Umbilical cord (tissue), 2 donors: ENCODE measurements at places on chromosomes 12 and 14. TPM values are rescaled to one million over a fixed set of nuclear protein-coding genes. Genes with fewer than 3 reads are reported as not detected.

The LRCOL1 gene
- total RNA-seq = not detected

The INSM2 gene
- total RNA-seq = 1.7 TPM

The KRT80 gene
- total RNA-seq = not detected

The RAP1B gene
- total RNA-seq = 103 TPM

The GUCY2C gene
- 0.72 TPM for total RNA-seq

The TMCC3 gene
- total RNA-seq = 11.6 TPM

The PPP1R1A gene
- 2.9 TPM for total RNA-seq

The ACRBP gene
- 2.9 TPM for total RNA-seq

The ASCL1 gene
- not detected for total RNA-seq

The LALBA gene
- not detected for total RNA-seq

The NYNRIN gene
- 30.8 TPM for total RNA-seq

GRCh38 chr12:92051441-92051840, 94.2 kb downstream of the BTG1 start:
- DNase-seq = no peak

DNA sequence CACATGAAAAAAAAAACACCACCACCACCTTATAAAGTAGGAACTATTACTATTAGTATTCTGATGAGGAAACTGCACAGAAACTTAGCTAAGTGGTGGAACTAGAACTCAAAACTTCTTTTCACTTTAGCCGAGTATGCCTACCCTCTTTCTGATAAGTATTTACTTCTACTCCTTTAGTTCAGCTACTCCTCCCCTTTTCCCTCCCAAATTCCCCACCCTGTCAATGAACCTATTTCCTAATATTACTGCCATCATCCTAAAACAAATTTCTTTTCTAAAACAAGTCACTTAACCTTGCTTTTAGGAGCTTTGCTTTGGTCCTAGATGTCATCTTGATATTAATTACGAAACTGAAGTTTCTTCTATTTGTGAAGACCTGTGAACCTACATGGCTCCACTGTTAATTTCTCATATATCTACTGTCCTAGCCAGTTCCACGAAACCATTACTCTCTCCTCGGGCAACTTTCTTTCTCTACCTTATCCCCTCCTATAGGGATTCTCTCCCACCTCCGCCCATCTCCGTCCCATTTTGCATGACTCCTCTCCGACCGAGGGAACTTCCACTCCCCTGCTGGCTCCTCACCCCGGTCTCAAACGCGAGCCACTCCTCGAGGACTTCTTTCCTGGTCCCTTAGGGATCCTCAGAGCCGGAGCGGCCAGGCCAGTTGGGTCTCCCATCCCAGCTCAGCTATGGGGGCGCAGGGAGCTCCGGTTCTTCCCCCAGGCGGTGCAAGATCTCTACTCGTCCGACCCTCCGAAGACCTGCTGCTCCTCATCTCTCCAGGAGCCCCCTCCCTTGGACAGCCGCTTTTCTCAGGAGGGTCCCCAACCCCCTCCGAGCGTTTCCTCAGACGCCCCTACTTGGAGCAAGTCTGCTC, 1.1 kb downstream of the NUMB start:
- DNase-seq = peak; percentile 46

DNA sequence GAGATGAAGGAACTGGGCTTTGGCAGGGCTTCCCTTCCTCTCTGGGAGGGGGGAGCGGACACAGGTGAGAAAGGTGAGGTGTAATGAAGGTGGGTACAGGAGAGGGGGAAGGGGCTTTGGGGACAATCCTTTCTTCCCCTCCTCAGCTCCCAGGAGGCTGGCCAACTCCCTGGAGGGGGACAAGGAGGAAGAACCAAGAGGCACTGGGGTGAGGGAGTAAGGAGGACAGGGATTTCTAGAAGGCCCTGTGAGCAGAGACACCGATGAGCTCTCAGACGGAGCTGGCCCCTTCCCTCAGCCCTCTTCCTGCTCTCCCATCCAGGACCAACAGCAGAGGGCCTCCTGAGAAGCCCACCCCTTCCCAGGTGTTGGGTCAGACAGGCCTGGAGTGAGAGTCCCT, 53.4 kb downstream of the PLEKHG3 start:
- DNase-seq = no peak

GRCh38 chr12:71772735-71773134, 18.1 kb downstream of the RAB21 start:
- DNase-seq = no peak

- DNase-seq = no peak
Measured at GRCh38 chr14:22715186-22715812, 51.2 kb upstream of the OXA1L start.

GRCh38 chr14:53613404-53614253, 343.0 kb downstream of the BMP4 start:
- DNase-seq = no peak

DNA sequence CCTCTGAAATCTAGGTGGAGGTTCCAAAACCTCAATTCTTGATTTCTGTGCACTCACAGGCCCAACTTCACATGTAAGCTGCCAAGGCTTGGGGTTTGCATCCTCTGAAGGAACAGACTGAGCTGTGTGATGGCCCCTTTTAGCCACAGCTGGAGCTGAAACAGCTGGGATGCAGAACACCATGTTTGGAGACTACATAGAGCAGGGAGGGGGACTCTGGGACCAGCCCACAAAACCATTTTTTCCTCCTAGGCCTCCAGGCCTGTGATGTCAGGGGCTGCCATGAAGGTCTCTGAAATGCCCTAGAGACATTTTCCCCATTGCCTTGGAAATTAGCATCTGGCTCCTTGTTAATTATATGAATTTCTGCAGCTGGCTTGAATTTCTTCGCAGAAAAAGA, 1025.9 kb upstream of the NOVA1 start:
- DNase-seq = no peak

- DNase-seq = no peak
Measured at GRCh38 chr12:7118881-7119280, 9.8 kb downstream of the RBP5 start.

DNA sequence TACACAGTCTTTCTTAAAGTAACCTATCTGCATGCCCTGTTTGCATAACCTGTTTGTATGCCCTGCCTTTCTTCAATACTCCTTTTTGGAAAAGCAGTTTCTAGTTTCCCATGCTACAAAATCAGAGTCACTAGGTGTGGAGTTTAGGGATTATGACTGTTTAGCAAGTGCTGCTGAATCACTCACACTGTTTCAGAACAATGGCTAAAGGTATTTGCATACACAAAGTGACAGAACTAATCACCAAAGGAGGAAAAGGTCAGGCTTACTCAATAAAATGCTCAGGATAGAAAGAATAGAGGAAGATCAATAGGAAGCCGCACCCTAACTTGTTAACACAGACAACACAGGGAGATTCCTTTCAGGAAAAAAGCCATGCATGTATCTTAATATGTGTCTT, 19.4 kb downstream of the EGLN3 start:
- no peak for DNase-seq

DNA sequence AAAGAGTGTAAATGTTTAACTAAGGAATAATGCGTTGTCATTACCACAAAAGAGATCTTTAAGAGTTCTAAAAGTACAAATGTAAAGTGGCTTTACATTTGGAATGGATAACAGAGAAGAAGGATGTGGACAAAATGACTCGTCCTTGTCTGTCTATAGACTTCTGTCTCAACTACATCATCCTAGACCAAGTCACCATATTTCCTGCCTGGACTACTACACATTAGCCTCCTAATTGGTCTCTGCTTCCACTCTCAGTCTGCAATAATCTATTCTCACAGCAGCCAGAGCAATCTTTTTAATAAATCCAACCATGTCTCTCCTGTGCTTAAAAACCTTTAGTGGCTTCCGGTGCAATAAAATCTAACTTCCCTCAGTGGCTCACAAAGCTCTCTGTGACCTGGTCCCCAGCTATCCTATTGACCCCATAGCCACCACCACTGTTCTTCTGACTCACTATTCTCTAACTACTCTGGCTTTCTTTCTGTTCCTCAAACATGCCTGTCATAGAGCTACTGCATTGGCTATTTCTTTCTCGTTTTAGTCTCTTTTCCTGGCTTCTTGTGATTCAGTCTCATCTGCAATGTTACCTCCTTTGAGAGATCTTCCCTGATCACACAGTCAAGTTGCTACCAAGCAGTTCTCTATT, 91.1 kb downstream of the MYF5 start:
- no peak for DNase-seq

DNA sequence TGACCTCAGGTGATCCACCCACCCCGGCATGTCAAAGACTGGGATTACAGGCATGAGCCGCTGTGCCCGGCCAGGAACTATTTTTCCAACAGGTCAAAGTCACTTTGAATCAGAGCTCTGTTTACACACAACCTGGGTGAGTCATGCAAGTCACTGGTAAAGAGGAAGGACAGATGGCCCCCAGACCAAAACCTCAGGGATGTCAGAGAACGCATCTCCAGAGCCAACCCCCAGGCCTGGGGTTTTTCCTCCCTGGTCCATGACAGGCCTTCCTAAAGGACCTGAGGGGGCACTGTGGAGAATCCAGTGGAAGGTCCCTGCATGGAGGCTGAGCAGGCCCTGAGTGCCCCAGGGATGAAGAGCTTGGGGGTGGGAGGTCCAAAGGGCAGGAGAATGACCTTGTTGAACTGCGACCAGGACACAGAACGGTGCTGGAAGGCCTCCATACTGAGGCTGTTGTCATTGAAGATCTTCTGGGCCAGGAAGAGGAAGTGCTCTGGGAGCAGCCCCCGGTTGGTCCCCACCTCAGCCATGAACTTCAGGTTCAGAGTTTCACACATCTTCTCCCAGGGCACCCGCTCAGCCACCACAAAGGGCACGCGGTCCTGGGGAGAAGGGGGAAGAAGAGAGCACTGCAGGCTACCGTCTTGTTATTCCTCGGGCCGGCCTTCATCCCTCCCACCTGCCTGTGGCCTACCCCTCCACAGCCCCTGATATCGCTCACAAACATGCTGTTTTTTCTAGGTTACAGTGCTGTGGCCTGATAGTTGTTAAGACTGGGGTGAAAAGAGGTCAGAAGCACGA, 9.1 kb downstream of the STAT6 start:
- no peak for DNase-seq

- no peak for DNase-seq
Measured at GRCh38 chr12:76929499-76929898, 50.7 kb upstream of the CSRP2 start.

DNA sequence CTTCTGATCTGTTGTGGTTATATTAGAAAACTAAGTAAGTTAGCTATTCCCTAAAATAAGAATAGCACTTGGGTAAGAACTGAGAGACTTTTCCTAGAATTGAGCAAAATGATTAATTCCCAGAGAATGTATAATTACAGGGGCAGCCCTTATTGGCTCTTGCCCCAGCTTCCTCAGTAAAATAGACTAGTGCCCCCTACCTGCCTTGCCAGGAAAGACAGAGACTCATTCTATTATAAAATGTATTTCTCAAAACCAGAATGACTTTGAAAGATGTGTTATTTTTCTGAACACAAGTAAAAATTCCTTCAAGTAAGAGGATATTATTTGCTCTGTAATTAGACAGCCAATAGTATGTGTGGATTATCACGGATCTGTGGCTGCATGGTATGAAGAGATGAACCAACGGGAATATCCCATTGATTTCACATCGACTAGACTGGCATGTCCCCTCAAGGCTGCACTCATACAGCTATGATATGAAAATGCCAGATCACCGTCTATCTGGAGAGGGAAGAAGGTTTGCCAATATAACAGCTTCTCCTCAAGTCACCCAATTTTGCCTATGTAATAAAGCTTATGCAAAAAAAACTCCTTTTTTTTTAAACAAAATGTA, 7.4 kb upstream of the GLRX5 start:
- DNase-seq = peak; percentile 55

DNA sequence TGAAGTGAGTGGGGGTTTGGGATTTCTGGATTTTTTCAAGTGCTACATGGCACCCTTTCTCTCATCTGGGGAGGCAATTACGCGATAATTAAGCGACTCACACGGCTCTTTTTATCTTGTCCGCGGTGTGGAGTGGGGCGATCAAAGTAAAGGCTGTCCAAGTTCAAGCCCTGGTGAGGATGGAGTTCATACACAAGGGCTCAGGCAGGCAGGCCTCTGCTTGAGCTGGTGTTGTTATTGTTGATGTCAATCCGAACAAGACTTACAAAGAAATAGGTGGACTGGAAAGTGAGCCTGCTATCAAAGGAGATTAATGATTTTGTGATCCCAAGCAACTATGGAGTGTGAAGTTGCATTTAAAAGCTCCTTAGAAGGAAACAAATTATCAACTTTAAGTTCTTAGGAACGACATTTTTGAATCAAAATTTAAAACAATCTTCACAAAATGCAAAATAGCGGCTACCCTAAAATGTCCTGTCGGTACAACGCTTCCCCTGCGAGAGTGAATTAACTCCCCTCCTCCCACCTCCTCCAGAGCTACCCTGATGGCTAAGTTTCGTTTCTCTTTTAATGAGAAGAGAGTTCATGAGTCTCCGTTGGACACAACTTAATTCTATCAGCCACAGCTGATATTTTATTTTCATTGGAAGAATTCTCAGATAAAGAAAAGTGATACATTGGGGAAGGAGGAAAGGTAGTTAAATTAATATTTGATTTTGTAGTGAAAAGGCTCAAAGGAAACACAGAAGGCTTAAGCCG, 5.9 kb downstream of the FOXA1 start:
- DNase-seq = no peak

DNA sequence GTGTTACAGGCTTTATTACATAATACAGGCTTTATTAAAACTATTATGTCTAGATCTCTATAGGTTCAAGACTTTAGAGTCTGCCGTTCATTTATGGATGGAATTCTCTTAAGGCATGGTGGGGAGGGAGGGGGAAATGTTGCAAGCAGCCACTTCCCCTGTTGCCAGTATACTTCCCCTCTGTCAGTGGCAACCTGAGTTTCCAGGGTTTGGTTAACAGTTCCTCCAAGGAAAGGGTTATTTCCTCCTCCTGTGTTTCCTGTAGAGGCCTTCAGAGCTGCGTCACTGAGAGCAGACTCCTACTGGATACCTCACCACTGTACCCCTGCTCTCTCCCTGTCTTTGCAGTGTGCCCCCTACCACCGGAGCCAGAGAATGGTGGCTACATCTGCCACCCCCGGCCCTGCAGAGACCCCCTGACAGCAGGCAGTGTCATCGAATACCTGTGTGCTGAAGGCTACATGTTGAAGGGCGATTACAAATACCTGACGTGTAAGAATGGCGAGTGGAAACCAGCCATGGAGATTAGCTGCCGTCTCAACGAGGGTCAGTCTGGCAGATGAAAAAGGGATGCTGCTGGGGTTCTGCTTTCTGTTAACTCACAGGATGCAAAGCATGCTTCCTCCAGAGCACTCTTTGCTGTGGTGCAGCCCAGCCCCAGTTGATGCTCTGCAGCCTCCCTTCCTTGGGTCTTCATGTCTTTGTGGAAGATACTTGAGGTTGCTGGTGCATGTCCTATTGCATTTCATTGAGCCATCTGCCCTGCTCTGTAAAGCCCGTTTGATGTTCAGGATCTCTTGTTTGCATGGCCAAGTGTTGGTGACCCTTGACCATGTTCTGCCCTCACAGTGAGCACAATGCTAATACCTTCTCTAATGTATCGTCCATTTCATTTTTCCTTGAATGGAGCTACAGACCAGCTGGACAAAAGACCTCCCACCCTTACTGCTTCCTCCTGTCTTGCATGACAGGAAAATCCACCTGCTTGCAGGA, 63.6 kb upstream of the SRSF5 start:
- peak; percentile 84 for DNase-seq

GRCh38 chr14:56334458-56334857, 216.2 kb downstream of the PELI2 start:
- DNase-seq = no peak

GRCh38 chr14:104696671-104697316, 7.4 kb downstream of the INF2 start:
- DNase-seq = no peak
